ENCODE measurements at places on chromosomes 6 and 20.

DNA sequence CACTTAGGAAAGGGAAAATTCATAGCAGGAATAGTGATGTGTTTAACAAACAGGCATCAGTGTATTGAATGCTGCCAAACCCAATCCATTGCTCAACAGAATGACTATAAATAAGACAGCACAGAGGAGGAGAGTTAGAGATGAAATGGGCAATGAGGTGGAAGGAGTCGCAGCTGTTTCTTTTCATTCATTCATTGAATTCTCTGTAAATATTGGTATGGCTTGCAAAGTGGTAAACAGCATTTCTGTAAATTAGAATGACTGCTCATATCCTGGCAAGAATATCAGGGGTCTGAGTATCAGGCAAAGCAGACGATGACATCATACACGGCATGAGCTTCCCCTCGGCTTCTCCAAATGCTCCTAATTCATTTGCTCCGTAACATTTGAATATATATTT lies 703.6 kb upstream of the SLC35B3 start:
- no peak for DNase-seq

DNA sequence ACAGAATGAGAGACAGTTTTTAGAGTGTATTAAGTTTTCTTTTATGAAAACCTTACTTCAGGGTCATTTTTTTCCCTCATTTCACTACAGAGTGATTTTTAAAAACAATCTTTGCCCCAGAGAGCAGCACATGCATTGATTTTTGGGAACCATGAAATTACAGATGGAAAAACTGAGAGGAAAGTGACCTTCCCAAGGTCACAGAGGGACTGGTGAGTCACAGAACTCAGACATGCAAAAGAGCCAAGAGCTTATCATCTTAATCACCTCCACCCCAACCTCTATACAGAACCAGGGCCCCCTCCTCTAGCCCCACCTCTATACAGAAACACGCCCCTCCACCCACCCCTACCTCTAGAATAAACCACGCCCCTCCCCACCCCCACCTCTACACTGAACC lies 10.7 kb downstream of the PXMP4 start:
- DNase-seq, result no peak

GRCh38 chr6:23305325-23305943 lies 736.1 kb downstream of the HDGFL1 start:
- DNase-seq, result no peak

DNA sequence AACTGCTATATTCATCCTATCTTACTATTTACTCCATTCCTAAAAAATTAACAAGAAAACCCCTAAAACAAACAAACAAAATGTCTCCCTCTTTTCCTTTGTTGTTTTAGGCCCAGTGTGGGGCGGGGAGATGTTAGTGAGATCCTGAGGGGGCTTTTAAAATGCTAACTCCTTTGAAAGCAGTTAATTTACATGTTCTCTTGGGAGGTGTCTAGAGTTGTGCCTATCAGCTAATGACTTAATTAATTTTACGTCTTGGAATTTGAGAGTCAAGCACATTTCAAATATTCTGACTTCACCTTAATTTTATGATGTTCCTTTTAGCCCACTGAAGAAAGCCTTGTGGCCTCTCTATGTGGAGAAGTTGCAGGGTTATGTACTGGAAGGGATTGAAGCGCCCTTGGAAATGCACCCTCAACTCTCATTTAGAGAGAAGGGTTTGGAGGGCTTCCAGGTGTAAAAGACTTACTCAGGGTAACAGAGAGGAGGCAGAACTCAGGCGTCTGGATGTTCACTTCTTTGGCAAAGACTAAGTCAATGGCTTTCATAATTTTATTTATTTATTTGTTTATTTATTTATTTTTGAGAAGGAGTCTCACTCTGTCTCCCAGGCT lies 4.9 kb downstream of the SASH1 start:
- DNase-seq, result no peak

- no peak for DNase-seq
Observed at GRCh38 chr6:24445704-24446103, 43.0 kb downstream of the MRS2 start.

DNA sequence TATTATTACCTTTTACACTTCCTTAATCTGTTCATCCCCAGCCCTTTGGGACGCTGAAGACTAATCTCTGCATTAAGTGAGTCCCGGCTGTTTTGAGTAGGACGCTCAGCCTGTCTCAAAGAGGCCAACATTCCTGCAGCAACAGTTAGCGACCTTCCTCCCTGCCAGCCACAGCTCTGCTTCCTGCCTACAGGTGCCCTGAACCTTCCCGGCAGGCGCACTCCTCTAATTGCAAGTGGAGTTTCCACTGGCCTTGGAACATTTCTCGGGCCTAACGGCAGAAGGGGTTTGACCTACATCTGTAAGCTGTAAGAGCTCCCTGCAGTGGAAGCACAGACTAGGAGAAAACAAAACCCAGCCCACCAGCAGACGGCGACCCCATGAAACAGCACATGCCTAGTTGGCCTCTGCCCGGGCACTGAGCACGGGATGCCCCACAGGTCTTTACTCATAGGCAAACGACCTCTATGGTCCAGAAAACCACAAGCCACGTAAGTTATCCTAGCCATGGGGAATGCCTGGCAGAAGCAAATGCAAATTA lies 137.9 kb downstream of the DTNBP1 start:
- no peak for DNase-seq

DNA sequence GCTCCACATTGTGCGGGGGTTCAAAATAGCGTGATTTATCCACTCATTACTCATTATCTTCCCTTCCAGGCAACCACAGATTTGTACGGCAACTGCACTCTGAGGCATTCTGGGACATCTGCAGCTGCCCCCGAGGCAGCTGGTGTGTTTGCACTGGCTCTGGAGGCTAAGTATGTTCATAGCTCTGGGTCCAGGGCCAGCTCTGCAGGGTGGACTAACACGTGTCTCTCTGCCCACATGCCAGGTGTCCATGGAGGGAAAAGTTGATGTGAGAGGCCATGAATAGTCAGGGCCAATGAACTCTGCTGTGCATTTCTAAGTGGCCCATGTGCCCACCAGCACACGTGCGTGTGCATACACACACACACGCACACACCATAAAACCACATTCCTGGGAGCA lies 74.9 kb downstream of the BFSP1 start:
- no peak for DNase-seq

GRCh38 chr6:24951811-24952299 lies 16.1 kb upstream of the RIPOR2 start:
- no peak for DNase-seq

DNA sequence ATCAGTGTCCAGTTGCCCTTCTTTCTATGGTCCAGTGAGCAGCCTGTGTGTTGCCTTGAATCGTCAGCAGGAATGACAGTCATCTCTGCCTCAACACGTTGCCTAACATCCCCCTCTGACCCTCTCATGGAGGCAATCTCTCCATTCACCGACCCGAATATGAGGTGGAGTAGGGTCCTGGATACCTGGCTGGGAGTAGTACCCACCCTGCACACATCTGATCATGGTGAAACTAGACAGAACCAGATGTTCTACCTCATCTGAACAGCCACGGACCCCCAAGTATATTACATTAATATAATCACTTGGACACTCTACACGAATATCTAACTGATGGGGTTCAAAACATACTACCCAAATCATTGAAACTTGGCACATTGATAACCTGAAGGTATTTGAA lies 77.0 kb upstream of the COL21A1 start:
- DNase-seq, result no peak

GRCh38 chr6:15308435-15309213 lies 62.8 kb downstream of the JARID2 start:
- no peak for DNase-seq

DNA sequence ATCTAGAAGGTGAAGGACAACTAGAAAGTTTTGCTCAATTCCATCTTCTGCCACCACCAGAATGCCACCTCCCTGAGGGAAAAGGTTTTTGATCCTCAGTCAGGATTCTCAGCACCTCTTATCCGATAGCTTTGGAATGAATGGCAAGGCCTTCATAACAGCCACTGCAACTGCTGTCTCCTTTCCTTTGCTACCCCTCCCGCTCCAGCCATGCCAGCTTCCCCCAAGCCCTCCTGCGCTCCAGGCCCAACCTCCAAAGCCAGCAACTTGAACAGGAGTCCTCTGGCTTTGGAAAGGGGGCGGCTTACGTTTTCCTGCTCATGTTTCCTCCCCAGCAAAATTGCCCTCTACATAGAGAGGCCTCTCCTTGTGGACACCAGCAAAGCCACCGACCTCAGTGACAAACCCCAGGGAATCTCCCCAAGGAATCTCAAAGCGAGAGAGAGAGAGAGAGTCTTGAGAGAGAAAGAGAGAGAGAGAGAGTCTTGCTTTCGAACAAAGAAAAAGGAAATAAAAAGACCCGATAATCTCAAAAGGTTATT lies 420 bp upstream of the BTN2A1 start:
- no peak for DNase-seq

DNA sequence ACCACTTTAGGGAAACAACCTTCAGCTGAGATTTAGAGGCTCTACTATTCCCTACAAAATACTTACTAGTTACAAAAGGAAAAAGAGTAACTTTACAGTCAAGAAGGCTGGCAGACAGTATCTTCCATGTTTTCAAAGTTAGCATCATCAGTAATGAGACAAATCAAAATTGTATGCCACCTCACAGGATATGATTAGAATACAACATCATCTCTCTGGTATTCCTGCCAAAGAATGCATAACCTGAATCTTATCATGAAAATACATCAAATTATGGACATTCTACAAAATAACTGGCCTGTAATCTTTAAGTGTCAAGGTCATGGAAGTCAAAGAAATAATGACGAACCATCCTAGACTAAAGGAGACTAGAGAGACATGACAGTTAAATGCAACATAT lies 38.4 kb downstream of the CDK5RAP1 start:
- DNase-seq, result no peak

GRCh38 chr6:125984311-125984710 lies 2.0 kb upstream of the TRMT11 start:
- DNase-seq, result no peak

GRCh38 chr6:29200767-29201662 lies 30.3 kb downstream of the OR2J2 start:
- DNase-seq, result no peak

GRCh38 chr6:147279427-147279826 lies 75.2 kb downstream of the STXBP5 start:
- DNase-seq, result no peak

DNA sequence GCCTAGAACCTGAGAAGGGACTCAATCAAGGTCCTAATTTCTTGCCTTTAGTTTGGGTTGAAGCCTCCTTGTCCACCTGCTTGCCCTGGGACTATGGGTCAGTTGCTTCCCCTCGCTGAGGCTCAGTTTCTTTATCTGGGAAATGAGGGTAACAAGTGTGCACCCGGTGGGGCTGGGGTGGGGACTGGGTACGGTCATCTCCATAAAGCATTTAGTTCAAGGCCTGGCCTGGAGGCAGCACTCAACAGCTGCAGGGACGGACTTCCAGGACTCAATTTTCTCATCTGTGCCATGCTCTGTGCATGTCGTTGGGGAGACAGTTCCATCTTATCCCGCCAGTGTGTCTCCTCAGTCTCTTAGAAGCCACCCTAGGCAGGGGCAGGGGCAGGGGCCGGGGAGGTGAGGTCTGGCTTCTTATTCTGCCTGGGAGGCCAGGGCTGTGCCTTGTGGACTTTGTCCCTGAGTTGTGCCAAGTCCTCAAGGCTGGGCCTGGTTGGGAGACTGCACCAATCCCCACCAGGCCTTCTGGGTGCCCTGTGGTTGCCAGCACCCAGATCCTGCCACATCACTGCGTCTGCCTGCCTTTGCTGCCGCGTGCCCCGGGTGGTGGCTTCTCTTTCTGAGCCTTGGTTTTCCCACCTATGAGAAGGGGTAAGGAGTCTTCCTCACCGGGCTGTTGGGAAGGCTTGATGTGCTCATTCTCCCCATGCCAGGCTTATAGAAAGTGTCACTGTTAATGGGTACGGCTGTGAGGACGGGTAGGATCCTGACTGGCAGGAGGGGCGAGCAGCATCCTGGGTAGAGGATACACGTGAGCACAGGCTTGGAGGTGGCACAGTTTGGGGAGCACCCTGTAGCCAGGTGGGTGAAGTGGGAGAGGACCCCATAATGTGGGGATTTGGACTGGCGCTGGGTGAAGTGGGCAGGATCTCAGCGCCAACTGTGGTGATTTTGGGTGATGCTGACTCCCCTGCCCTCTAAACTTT lies 8.6 kb downstream of the SRC start:
- DNase-seq, result no peak

- DNase-seq, result no peak
Observed at GRCh38 chr6:109872968-109873545, 105.1 kb upstream of the GPR6 start.

DNA sequence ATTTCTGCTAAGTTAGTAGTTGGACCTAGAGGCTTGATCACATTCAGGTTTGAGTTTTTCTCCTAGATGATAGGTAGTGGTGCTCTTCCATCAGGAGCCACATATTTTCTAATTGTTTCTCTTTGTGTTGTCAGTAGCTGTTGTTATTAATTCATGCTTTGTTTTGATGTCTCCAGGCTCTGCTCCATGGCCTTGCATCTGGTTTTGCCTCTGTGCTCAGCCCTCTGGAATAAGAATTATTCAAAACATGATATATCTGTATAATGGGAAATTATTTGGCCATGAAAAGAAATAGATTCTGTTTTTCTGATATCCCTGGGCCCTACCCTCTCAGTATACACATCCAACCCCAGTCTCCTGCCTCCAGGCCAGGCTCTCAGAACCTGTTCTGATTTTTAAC lies 184.8 kb downstream of the CDC5L start:
- no peak for DNase-seq

DNA sequence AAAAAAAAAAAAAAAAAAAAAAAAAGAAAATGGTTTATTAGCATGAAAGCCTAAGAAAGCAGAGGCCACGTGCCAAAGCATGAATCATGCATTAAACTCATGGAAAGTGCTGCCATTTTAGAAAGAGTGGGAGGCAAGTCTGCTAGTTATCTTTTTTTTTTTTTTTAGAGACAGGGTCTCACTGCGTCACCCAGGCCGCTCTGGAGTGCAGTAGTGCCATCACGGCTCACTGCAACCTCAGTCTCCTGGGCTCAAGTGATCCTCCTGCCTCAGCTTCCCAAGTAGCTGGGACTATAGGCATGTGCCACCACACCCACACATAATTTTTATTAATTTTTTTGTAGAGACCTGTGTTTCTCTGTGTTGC lies 5.2 kb downstream of the VWA7 start:
- DNase-seq, result peak; percentile 18

GRCh38 chr20:36808317-36809257 lies 35.0 kb upstream of the DSN1 start:
- DNase-seq, result peak; percentile 87

DNA sequence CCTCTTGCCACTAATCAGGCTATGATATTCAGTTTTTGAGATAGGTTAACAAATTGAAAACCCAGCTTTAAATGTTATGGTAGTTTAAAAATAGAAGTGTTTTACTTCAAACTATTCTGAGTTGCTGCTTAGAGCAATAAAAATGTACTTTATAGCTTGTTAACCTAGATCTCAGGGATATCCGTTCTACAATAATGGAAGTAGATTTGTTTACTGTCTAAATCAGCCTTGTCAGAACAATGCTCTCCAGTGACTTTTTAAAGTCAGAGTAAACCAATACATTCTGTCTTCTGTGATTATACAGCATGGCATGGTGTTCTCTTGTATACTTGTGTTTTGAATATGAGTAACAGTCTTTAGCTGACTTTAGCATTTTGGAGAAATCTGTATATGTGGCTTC lies 161.5 kb downstream of the PACRG start:
- no peak for DNase-seq
